ENCODE measurements at places on chromosomes 5 and 9. TPM values are rescaled to one million over a fixed set of nuclear protein-coding genes. Genes with fewer than 3 reads are reported as not detected.

- DNase-seq = no peak
Observed at GRCh38 chr5:133861161-133861737, 107.2 kb downstream of the C5orf15 start.

GRCh38 chr5:179008667-179009066, 13.5 kb upstream of the GRM6 start:
- DNase-seq = no peak

DNA sequence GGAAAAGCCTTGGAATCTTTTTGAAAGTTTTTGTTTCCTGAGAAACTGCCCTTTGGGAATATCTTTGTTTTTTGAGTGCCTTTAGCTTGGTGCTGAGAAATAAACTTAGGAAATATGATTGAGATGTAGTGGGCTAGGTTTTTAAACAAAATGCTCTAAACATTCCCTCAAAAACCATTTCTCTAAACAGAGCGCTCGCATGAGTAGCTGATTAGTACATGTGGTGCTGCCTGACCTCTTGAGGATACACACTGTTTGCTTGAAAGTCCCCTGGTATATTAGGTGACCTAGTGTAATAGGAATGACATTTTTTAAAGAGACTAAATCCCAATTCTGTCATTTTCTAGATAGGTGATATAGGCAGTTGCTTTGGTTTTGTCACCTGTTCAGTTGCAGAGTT, 132.3 kb downstream of the ADAMTSL1 start:
- DNase-seq = no peak

- DNase-seq = no peak
Observed at GRCh38 chr5:50722223-50722622, 55.8 kb downstream of the PARP8 start.

Gene CAMK2A
- 14.0 TPM for total RNA-seq
